ENCODE measurements at places on chromosomes 12 and 14.

DNA sequence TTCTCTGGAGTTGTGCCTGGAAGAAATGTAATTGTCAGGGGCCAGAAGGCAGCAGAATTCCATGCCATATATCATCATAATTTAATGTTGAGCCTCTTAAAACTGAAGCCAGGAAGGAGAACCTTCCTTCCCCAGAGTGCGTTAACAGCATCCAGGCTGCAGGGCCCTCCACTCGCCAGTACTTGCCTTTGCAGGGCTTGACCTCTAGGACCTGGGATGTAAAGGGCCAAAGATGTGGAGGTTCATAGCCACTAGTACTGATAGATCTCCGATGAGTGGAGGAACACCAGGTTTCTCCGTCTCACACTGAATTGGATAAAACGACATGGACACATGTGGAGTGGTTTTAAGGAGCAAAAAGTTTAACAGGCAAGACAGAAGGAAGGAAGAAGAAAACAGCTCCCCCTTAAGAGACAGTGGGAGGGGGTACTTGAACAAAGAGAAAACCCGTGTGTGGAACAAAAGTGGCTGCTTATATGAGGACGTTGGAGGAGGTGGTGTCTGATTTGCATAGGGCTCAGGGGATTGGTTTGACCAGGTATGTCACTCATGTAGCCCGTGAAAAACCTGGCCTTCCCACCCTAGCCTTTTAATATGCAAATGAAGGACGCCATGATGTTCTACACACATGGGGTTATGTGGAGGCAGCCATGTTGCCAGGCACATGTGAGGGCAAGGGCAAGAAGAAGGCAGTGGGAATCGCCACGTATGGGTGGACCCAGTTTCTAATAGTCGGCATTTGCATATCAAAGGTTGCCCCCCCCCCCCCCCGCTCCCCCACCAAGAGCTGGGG, 38.8 kb upstream of the WSCD2 start:
- no peak for DNase-seq

- DNase-seq = no peak
Measured at GRCh38 chr12:54411391-54412241, 7.5 kb downstream of the ITGA5 start.

DNA sequence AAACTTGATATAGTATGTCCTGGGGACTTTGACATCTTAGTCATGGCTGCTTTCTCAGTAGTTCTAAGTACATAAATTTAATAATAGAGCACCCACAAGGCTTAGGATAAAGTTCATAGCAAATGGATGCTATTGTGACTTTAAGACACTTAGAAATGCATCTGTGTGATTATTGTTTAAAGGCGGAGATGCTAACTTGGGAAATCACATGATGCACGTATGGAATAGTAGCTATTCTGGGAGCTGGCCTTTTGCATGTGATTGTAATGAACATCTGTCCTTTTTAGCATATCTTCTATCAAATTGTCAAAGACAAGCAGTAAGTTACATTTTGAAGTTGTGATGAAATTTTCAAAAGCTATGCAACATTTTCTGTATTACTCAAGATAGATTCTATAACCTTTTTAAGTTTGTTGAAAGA, 46.7 kb upstream of the ATP2A2 start:
- no peak for DNase-seq

GRCh38 chr14:68082698-68083291, 263.2 kb downstream of the RAD51B start:
- no peak for DNase-seq

- no peak for DNase-seq
Measured at GRCh38 chr14:94267352-94267751, 25.7 kb downstream of the SERPINA10 start.

GRCh38 chr12:132651444-132652100, 33.0 kb downstream of the P2RX2 start:
- no peak for DNase-seq

GRCh38 chr12:122421821-122422729, at the start of gene CLIP1:
TSS of gene CLIP1 (minus strand) at chr12:122422669. CDS start at chr12:122380452, 42,217 bp downstream.
- no peak for DNase-seq

- DNase-seq = no peak
Measured at GRCh38 chr12:20187456-20187855, 180.9 kb upstream of the PDE3A start.

- no peak for DNase-seq
Measured at GRCh38 chr12:78559416-78559815, 305.2 kb upstream of the SYT1 start.

- DNase-seq = no peak
Measured at GRCh38 chr12:123269896-123270213, 1.8 kb downstream of the CDK2AP1 start.

DNA sequence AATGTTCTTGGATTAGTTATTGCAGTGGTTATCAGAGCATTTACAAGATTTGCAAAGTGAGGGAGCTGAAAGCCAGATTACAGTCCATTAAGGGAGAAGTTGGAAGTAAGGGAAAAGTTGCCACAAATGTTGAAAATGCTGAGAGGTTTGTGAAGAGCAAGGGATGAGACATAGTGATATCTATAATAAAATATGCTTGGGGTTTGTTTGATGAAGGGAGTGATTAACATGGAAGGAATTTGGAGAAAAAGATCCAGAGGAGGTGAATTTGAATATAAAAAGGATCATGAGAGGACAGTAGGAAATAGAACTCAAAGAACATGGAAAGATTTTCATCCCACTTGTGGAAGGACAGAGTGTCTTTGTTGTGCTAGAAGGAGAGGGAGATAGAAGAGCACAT, 19.3 kb upstream of the CCER1 start:
- DNase-seq = no peak
